ENCODE measurements at places on chromosomes 2 and 18.

- DNase-seq, result no peak
Measured at GRCh38 chr2:33213648-33214047, 262.8 kb upstream of the RASGRP3 start.

DNA sequence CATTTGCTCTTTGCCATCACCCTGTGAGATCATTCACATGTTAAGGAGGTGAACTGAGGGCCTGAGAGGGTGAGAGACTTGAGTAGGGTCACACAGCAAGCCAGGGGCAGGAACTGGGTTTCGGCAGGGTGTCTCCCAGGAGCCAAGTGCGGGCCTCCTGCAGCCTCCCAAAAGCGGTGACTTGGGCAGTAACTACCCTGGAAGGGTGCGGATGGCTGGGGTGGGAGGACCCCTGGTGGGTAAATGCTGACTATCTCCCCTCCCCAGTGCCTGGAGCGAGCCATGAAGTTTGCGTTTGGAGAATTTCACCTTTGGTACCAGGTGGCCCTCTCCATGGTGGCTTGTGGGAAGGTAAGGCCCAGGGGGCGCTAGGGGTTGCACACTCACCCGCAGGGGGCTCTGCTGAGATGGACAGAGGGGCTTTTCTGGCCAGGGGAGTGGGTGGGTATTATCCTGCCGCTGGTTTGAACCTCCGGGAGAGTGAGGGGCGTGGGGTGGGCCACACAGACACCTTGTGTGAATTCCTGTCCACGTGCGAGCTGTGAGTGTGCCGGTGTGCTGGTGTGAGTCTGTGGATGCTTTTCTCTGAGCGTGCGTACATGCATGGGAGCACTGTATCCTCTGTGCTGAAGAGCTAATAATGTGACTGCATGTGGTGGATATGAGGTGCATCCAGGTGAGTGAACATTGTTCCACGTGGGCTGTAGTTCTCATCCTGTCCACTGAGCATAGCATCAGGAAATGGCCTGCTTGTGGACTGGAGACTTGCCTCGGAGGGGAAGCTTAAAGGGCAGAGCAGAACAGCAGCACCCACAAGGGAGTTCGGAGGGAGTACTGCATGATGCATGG lies 91.0 kb upstream of the MCFD2 start:
- DNase-seq, result no peak

- DNase-seq, result no peak
Measured at GRCh38 chr2:189163889-189164288, 15.7 kb downstream of the COL5A2 start.

GRCh38 chr2:237591141-237591881 lies 777 bp upstream of the RAB17 start:
- no peak for DNase-seq

GRCh38 chr2:238459081-238459629 lies 32.4 kb downstream of the ASB1 start:
- DNase-seq, result no peak

GRCh38 chr2:194602750-194603149 lies 1054.3 kb upstream of the SLC39A10 start:
- DNase-seq, result no peak

GRCh38 chr2:105121434-105121833 lies 83.6 kb downstream of the MRPS9 start:
- no peak for DNase-seq

DNA sequence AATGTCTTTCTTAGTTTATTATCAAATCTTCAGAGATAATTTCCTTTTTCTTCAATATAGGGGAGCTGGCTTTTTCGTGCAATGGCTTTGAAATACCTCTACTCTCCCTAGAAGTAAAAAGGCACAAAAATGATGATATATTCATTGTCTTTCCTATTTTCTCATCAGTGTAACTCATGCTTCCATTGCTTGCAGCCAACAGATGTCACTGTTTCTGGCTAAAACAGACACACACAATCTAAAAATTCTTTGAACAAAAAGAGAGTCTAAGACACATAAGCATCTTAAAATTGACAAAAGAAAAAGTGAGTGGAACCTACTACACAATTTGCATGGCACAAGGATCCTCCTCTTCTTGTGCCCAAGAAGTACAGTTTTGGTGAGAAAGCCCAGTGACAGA lies 448.7 kb upstream of the VRK2 start:
- no peak for DNase-seq

DNA sequence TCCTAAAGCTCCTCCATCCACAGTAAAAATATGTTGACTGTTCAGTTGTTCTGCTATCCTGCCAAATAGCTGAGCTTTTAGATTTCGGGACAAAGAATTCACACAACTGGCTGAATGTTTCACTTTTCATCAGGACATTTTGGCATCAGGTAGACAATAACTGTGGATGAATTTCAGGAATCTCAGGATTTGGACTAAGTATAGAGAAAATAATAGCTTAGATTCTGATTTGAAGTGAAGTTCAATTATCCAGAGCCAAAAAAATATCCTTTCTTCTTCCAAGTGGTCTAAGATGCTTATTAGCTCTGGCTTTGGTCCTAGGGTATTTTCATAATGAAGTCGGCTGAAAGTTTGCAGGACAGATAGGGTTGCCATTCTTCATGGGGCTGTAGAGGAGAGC lies 16.1 kb downstream of the KCNE4 start:
- DNase-seq, result no peak

DNA sequence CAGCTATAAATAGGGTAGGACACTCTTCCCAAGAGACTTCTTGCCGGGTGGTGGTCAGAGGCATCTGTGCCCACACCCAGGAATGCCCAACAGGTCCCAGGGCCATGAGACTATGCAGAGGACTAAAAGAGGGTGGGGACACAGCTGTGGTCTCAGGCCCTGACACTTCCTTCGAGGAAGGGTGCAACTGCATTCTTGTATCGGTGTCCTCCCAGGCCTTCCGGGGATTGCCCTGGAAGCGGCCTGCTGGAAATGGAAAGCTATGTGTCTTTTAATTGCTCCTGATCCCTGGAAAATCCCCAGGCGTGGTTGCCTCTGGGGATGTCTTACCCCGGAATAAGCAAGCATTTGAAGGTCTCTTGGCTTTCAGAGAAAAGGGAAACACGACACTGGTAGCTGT lies 176.7 kb downstream of the SOX11 start:
- DNase-seq, result no peak

DNA sequence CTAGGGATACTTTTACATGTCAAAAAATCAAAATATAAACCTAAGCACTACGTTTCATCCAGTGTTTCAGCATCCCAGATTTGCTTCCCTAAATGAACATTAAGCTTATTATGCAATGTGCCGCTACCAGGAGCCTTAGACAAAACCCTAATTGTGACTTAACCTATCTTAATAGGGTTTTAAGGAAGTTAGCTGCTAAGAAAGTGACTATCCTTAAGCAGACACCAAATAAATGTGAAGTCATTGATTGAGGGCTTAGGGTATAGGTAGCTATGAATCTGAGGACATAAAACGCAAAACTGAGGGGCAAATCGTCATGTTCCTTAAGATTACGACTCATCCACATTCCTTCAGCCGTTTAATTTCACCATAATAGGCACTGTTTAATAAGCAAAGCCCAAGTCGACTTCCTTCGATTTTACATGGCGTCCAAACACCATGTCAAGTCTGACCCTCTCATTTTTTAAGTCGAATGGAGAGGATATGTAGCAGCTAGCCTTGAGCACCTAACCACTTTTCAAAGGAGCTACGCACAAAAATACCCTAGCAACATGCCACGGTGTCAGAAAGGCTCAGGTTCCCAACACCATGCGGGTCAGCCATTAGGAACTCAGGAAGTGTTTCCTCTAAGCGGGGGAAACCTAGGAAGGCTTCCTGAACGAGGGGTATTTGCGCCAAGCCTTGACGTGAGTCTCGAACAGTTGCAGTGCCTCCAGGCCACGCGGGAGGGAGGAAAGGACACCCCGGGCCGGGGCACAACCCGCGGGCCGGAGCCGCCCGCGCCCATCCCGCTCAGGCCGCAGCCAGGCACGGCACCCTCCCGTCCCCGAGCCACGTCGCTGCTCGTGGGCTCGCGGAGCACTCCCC lies 1.0 kb downstream of the HDLBP start:
- no peak for DNase-seq

DNA sequence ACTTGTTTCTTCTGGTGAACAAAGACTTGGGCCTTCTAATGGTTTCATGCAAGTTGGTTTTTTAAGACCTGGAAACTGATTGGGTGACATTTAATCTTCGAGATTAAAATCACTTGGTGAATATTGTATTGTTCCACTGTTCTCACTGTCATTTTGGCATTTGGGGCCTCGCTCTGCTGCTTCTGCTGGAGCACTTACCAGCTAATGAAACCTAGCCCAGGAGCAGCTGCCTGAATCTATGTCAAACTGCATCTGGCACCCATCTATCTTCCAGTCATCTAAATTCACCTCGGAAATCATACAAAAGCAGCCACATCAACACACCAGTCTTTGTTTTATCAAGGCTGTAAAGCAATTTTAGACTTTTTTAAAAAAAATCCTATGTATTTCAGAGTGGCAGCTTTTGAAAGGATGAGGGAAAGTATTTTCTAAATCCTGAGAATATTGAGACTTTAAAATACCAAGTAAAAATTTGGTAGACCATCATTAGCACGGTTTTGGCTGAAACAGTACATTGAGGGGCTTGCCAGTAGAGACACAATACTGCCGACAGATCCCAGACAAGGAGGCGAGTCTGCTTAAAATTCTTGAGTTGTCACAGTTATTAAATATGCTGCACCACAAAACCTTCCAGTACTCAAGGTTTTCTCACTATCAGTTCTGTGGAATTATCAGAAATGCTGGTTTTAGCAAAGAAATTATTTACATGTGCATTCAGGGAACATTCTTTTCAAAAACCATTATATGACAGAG lies 26.1 kb upstream of the SERTAD2 start:
- no peak for DNase-seq

DNA sequence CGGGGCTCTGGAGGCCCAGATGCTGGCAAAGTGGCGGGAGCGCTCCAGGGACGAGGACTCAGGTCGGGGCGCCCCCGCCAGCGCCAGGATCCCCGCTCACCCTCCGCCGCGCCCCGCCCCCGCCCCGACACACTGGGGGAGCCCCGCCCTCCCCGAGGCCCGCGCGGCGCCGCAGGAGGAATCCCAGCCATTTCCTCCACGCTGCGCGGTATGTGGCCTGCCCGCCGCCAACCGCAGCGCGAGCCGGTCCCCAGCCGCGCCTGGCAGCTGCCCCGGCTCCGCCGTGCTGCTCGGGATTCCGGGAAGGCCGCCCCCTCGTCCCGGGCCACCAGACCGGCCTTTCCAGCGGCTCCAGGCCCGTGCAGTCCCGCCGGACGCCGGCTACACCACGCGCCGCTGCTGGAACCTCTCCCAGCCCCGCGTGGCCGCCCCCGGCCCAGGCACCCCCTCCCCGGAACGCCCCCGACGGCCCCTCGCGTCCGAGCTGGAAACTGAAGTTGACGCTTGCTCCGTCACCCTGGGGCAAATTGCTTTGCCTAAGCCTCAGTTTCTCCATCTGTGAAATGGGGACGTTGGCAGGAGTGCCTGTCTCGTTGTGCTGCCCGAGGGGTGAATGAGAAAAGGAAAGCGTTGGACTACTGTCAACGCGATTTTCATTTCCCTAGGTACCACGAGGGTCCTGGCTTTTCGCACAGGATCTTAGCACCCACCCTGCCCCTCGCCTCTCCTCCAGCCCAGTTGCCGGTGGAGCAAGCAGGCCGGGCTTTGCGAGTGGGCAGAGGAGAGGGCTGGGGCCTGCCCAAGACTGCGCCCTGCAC lies 53.6 kb downstream of the PKDCC start:
- DNase-seq, result no peak

GRCh38 chr2:109290887-109291643 lies 162.1 kb downstream of the SH3RF3 start:
- DNase-seq, result no peak

DNA sequence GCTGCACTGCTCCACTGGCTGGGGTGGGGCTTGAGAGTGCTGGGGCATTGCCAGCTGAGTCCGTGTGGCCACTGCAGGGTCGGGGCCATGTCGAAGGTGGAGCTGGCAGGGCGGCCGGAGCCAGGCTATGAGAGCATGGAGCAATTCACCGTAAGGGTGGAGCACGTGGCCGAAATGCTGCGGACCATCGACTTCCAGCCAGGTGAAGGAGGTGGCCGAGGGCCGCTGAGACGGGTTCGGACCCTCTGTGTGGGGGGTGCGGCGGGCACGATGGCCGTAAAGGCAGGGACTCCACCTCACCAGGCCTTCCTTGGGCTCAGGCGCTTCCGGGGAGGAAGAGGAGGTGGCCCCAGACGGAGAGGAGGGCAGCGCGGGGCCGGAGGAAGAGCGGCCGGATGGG lies 2.1 kb downstream of the UCN start:
- no peak for DNase-seq

DNA sequence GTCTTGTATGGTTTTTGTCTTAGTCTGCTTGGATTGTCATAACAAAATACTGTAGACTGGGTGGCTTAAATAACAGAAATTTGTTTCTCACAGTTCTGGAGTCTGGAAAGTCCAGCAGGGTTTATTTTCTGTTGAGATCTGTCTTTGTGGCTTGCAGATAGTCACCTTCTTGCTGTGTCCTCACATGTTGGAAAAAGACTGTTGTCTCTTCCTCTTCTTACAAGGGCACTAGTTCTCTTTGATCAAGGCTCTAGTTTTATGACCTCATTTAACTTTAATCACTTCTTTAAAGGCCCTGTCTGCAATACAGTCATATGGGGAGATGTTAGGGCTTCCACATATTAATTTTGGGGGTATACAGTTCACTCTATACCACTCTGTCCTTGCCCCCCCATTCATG lies 56.5 kb downstream of the NBEAL1 start:
- DNase-seq, result no peak

- no peak for DNase-seq
Measured at GRCh38 chr2:86335865-86336674, 1.4 kb downstream of the REEP1 start.

- no peak for DNase-seq
Measured at GRCh38 chr2:127698553-127699355, 2.5 kb upstream of the SFT2D3 start.

DNA sequence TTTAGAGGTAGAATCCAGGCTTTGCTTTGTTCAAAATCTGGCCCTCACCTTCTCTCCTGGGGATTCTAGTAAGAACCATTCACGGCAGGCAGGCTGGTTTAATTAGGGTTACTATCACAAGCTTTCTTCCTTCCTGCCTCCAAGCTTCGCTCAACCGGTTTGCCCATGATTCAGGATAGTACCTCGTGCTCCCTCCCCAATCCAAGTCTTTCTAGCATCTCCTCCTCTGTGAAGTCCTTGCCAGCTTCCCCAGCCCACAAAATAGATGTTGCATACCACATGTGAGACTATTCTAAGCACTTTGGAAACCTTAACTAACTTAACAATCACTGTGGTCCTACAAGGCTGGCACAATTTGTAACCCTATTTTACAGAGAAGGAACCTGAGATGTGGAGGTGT lies 135.1 kb downstream of the SOCS6 start:
- DNase-seq, result no peak

- no peak for DNase-seq
Measured at GRCh38 chr2:178225006-178225805, 30.9 kb downstream of the OSBPL6 start.

- DNase-seq, result no peak
Measured at GRCh38 chr2:85697096-85697495, 2.9 kb downstream of the GNLY start.

Measured in iPS DF 19.7 (cell line).